ENCODE measurements at places on chromosomes 13 and 19.

DNA sequence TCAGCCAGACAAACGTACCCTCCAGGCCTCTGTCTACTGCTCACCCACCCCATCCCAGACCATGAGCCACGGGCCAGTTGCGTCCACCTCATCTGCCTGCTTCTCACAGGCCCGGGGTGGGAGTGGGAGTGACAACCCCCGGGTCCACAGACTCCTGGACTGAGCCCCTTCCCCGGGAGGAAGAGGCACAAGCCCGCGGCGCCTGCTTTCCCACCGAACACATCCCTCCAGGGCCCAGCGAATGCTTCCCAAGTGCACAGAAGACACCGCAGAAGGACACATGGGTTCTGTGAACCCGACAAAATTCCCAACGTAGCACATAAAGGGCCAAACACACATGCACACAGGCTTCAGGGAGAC lies 18.0 kb upstream of the PLPP2 start:
- DNase-seq: no peak

DNA sequence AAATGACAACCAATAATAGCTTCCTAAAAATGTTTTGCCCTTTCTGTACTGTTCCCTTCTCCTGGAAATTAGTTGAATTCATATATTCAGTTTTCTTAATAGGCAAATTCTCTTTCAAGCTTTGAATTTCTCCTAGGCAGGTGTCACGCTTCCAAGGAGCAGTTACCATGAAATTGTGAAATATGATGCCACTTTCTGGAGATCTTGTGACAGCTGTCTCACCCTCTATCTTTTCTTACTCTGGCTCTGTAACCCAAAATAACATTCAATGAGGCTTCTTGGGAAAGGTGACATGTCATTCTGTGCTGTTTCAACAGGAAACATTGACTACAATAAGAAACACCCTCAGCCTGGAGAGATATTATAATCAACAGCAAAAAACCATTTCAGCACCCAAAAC lies 80.3 kb upstream of the MRI1 start:
- no peak for DNase-seq

DNA sequence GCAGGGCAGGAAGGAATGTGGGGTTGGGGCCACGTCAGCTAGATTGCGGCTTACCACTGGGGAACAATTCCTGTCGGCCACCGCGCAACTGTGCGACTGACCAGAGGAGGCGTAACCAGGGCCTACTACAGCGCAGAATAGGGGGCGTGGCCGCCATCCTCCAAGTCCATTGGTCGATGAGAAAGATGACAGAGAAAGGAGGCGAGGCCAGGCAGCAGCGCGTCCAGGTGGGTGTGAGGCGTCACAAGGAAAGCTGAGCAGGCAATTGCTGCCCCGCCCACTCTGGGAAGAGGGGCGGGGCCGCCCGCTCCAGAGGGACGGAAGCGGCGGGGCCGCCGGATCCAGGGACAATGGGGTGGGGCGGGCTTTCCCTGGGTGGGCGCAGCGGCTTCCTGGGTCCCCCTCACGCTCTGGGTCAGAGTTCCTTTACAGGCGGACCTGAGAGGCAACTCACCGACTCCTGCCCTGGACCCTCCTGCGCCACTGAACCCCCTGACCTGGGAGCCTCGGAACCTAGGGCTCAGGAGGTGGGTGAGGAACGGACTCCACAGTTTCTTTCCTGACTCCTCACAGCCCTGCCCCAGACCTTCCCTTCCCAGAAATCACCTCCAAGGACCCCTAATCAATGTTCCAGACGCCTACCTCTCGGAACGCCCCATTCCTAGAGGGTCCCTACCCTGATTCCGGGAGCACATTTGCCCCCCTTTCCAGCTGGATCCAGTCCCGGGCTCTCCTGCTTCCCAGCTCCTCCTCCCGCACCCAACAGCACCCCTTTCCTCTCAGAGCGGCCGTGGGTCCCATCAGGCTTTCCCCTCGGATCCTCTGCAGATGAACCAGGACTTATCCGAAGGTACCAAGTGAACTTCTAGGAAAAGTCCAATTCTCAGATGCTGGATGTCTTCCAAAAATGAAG lies 101.5 kb upstream of the ZNF492 start:
- no peak for DNase-seq

GRCh38 chr13:105825071-105825470 lies 710.4 kb downstream of the EFNB2 start:
- no peak for DNase-seq

- no peak for DNase-seq
Observed at GRCh38 chr13:73467125-73467524, 408.3 kb downstream of the KLF5 start.

DNA sequence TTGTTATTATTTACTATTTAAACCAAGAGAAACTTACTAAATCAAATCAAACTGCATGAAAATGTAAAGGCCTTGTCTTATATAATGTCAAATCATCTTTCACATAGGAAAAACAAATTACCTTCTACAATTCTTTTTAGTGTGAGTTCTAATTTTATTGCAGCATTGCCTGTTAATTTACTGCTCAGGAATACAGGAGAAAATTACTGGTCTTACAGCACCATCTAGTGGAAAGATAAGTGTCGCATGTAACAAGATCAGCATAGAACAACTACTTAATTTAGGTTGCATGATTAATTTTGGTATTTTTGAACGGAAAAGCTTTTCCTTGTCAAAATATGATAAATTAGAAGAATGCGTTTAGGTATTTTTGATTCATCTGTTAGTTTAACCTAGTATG lies 502.7 kb downstream of the UQCRFS1 start:
- DNase-seq: peak; percentile 68

DNA sequence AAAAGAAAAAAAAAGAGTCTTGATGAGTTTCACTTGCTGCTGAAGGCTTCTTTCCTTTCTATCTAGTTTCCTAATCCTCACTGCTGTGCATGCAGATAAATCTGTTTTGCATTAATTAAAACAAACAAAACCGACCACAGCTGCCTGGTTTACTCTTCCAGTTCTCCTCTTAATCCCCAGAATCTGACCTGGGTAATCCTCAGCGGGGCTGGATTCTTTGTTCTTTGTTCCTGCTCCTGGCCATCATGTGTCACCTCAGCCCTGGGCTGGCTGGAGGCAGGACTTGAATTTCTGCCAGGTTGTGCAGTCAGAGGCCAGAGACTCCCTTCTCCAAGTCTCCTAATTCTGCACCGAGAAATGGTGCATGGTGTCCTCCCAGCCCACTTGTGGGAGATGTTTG lies 52.2 kb upstream of the CYP4F8 start:
- no peak for DNase-seq

- DNase-seq: no peak
Observed at GRCh38 chr13:41660411-41660810, 203.1 kb downstream of the RGCC start.
